ENCODE measurements at places on chromosomes 6 and 20. TPM values are rescaled to one million over a fixed set of nuclear protein-coding genes. Genes with fewer than 3 reads are reported as not detected.

The HLA-F gene
- 2.5 TPM for total RNA-seq

The BAG2 gene
- total RNA-seq: 4.5 TPM

The TMEM151B gene
- 0.45 TPM for total RNA-seq

The PDYN gene
- total RNA-seq: not detected

DNA sequence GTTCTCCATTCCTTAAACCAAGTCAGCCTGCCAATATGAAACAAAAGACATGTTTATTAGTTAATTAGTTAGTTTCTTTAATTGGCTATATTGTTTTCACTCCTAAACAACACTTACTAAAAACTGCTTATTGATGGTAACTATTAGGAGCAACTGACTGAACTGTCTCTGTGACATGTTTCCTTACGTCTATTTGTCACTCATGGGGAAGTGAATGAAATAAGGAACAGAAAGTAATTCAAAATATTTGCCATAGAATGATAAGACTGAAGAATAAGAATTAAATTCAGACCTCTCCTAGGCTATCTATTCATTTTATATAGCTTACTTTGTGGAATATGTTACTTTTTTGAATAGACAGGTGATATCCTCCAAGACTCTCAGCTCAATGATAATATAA, 217.2 kb downstream of the LAMA2 start:
- no peak for DNase-seq
- peaks cover 4% of the 10 kb centered on the region for H3K36me3 ChIP-seq
- H3K4me3 ChIP-seq: no peak overlapping the region

- no peaks in the 10 kb centered on the region for H3K36me3 ChIP-seq
- DNase-seq: no peak
- peaks cover 27% of the 10 kb centered on the region for H3K4me1 ChIP-seq
- H3K27ac ChIP-seq: no peak overlapping the region
- no peak overlapping the region for H3K4me3 ChIP-seq
- no peaks in the 10 kb centered on the region for H3K27me3 ChIP-seq
These were observed 87.4 kb downstream of the ZHX3 start for GRCh38 chr20:41230136-41230535.

- H3K4me3 ChIP-seq: no peak overlapping the region
- no peak overlapping the region for H3K27ac ChIP-seq
- no peak for DNase-seq
- no peaks in the 10 kb centered on the region for H3K27me3 ChIP-seq
- H3K36me3 ChIP-seq: peaks cover 2% of the 10 kb centered on the region
- H3K4me1 ChIP-seq: peaks cover 16% of the 10 kb centered on the region
These were observed 63.0 kb downstream of the FAM229B start for GRCh38 chr6:112150363-112150762.

DNA sequence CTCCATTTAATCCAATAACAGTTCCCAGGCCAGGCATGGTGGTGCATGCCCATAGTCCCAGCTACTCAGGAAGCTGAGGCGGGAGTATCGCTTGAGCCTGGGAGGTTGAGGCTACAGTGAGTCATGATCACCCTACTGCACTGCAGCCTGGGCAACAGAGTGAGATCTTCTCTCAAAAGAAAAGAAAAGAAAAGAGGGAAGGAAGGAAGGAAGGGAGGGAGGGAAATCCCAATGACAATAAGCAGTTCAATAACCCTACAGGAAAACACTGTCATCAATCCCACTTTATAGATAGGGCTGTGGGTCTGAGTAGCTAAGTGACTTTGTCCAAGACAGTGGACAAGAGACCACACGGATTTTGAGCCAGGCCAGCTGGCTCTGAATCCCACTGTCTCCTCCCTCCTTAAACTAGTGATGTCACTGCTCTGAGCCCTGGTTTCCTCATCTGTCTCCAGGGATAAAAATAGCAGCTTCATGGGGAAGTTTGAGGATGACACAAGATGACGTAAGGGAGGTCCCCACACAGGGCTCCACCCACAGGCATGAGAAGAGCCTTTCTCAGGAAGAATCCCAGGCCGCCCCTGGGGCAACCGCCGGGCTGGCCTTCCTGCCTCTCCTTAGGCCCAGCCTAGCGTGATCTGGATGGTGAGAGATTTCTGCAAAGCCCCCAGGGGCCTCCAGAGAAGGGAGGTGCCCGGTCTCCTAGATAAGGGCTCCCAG, 7.2 kb upstream of the TRIB3 start:
- H3K36me3 ChIP-seq: no peaks in the 10 kb centered on the region
- H3K4me3 ChIP-seq: no peak overlapping the region
- peaks cover 25% of the 10 kb centered on the region for H3K4me1 ChIP-seq
- no peaks in the 10 kb centered on the region for H3K27me3 ChIP-seq

- H3K27ac ChIP-seq: no peak overlapping the region
- no peak for DNase-seq
- H3K4me1 ChIP-seq: peaks cover 19% of the 10 kb centered on the region
These were observed 33.6 kb upstream of the CST7 start for GRCh38 chr20:24915440-24915839.

Data from mesothelial cell of epicardium (in vitro differentiated cells).